ENCODE measurements at places on chromosomes 2 and 18. TPM values are rescaled to one million over a fixed set of nuclear protein-coding genes. Genes with fewer than 3 reads are reported as not detected.
A peak's percentile ranks its signal among the peaks of the same experiment; 100 is the strongest.

GRCh38 chr2:86370579-86370978, 33.2 kb upstream of the REEP1 start:
- no peak for DNase-seq

- no peak for DNase-seq
Observed at GRCh38 chr2:15480552-15480951, 80.6 kb downstream of the NBAS start.

GRCh38 chr18:62347089-62347506, 22.0 kb downstream of the TNFRSF11A start:
- no peak for DNase-seq

- DNase-seq, result no peak
Observed at GRCh38 chr2:216189410-216189809, 80.3 kb downstream of the XRCC5 start.

DNA sequence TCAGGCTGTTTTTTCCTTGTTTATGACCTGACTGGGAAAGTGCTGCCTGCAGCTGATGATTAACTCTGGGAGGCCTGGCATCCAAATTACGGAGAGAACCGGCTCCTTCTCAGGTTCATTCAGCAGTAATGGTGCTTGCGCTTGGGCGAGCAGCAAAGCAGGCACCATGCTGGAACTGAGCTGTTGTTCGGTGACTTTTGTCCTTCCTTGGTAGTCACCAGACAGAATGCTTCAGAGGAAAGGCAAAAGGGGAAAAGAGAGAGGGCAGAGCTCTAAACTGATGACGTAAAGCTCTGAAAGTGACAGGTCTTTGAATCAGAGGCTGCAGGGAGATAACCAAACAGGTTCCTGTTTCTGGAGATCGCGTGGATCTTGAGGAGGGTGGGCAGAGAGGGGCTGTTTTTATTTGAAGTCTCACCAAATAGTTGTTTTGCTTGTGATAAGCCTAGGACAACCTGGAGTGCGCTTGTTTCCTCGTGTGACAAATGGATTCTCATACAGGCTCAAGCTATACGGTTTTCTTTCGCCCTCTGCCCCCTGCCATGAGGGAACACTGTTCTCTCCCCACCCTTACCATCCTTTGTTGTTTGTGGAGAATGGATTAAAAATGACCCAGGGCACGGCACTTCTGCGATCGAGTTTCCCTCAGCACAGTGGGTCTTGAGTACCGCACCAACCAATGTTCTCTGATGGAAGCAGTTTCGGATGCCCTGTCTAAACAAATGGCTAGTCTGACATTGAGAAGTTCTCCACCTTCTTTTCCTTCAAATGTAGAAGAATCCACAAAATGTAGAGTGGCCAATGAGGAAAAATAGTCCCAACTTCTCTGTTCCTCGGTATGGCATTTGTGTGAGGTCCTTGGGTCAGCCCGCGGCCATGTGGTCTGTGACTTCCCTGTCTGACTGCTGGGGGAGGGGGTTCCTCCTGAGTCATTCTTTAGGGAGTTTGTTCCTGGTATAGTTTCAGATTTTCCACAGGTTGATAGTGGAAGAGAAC, 1.3 kb downstream of the RASGRP3 start:
- peak; percentile 32 for DNase-seq

DNA sequence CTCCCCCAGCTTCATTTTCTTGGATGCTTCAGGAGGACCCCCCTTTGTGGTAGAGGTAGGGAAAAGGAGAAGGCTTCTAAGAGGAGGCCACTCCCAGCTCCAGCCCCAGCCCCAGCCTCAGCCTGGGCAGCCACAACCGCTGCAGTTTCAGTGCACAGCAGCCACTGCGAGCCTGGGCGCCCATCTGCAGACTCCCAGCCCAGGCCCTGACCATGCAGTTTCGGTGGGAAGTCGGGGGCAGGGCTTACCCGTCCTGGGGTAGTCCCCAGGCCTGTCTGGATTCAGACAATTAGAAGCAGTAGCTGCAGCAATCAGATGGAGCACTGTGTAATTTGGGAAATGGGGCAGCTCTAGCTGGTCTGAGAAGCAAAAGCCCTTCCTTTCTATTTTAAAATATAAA, 28.6 kb downstream of the ITM2C start:
- no peak for DNase-seq

ASAP2 gene
- 0.10 TPM for total RNA-seq

COL6A3 gene
- 12.0 TPM for total RNA-seq

ARHGAP28 gene
- total RNA-seq, result not detected

- DNase-seq, result no peak
Observed at GRCh38 chr2:108171657-108172056, 68.1 kb upstream of the SULT1C3 start.

HOXD13 gene
- total RNA-seq, result not detected

TXNL4A gene
- total RNA-seq, result 92.9 TPM
